ENCODE measurements at places on chromosomes 6 and 20.

DNA sequence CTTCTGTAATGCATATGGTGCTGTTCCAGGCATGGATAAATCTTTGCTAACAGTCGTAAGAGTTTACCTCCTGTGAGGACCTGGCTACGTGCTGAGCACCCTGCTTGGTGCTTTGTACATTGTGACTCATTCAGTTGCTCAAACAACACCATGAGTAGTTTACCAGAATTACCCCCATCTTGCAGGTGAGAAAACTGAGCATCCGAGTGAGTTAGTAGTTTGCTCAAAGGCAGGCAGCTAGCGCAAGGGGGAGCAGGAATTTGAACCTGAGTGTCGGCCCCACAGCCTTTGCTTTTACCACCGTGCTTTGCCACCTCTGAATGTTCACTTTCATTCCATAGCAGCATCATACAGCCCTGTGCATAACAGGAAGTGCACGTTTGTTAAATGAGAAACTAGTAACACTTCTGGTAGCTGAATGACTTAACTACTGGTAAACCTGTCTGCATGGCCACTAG is 121.9 kb downstream of the MTHFD1L start:
- no peak for DNase-seq

- no peak for DNase-seq
Observed at GRCh38 chr6:45864651-45865050, 151.0 kb downstream of the CLIC5 start.

DNA sequence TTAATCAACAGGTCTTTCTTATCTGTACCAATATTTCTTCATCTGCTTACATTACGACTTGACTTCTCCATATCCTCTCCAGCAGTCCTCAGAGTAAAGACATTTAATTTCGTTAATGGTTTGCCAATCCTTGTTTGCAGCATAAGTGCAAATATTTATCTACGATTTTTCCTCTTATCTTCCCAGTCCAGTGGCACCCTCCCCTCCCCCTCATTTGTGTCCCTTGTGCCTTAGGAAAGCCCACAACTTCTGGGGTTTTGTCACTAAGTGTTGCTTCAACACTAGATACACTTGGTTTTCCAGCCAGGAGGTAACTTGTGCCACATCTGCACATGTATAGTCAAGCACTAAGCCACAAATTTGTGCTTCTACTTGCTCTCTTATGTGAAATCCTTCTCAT is 327.2 kb downstream of the CBLN4 start:
- no peak for DNase-seq

GRCh38 chr20:52410182-52410647 is 218.6 kb upstream of the ZFP64 start:
- no peak for DNase-seq

DNA sequence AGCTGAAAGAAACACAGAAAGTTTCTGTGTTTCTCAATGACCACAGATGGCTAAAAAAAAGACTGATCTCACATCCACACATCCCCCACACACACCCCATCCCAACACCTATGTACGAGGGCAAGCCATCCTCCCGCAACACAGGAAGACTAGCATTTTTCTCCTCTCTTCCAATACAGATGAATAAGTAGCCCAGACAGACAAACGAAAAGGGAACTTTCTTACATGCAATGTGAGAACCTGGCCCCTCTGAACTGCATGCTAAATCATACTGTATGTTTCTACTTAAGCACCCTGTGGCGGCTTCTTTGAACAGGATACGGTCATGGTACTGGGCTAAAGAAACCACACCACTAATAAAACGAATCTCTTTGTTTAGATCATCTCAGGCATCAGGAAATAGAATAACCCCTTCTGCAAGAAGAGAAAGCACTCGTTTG is 116.2 kb downstream of the GMDS start:
- no peak for DNase-seq

DNA sequence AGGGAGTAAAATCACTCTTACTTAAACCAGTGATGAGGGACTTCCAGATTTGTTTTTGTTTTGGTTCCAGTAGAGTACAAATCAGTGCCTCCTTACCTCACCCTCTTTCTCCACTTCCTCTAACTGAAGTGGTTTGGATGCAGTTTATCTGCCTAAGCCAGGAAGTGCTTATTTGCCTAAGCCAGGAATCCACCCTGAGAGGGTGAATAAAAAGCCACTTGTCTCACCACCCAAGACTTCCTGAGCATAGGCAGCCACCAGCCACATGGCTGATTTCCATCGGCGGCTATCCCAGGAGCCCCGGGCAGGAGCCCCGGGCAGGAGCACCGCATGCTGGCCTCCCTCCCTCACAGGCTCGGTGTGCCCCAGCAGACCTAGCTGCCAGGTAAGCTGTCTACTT is 12.0 kb downstream of the LRP11 start:
- no peak for DNase-seq

DNA sequence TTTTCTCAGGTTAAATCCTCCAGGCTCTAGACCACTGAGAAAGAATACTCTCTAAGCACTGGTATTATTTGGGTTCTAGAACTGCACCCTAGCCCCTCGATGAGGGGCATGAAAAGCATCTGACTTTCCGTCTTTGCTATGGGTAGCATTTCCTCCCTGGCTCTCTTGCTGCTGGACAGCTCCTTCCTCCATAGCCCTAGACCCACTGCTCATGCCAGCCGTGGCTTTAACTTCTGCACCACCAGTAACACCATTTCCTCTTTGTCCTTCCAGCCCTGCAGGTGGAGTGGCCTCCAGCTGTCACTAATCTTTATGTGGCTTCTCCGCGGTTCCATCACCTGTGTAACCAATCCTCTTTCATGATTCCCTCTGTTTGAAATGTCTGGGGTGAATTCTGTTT is 194.9 kb downstream of the SCP2D1 start:
- DNase-seq: no peak

GRCh38 chr20:11170565-11170964 is 496.8 kb upstream of the JAG1 start:
- no peak for DNase-seq

DNA sequence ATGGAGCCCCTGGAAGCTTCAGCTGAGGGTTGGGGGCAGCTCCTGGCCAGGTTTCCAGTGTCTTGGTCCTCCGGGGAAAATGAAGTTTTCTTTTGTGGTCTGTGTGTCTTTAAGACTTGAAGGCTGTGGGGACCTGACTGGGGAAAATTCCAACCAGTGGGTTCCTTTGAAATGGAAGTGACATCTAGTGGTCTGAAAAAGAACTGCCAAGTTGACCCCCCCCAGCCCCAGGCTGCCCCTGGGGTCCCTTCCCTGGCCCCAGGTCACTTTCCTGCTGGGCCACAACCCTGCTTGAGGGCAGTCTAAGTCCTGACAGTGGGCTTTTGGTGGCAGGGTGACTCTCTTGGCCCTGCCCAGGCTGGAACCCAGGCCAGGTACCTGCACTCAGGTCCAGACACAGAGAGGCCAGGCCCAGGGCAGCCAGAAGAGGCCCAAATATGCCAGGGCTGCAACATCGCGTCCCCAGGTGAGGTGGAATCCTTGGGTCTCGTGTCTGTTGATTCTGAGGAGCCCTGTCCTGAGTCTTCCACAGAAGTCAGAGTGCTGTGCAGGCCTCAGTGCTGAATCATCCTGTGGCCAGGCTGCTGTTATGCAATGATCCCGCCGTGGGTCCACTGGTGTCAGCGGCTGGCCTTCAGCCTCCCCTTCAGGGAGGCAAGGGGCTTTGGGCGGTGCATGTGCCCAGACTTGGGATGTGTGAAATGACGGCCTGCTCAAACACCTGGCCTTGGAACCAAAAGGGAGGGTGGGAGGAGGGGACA is 68.4 kb downstream of the VEGFA start:
- DNase-seq: no peak

GRCh38 chr6:20447581-20448132 is 46.0 kb downstream of the E2F3 start:
- DNase-seq: no peak

DNA sequence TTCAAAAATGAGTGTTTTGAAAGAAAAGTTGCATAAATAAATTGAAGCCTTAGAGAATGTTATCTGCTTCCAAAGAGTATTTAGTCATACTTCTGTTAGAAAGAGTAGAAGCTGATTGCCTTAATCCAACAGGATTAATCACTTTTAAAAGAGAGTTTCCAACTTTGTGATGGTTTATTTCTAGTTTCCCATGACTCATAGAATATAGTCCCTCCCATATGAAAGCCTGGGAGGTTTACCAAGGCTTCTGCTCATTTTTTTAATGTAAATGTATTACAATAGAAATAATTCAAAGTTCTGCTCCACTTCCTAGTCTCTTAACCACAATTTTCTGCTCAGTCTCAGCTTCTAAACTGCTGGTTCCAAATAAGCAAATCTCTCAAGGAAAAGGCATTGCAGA is 118.0 kb upstream of the IRAK1BP1 start:
- DNase-seq: no peak

GRCh38 chr20:51354191-51354768 is 188.2 kb downstream of the NFATC2 start:
- no peak for DNase-seq

- no peak for DNase-seq
Observed at GRCh38 chr20:4183361-4183760, 168.0 kb upstream of the RNF24 start.

DNA sequence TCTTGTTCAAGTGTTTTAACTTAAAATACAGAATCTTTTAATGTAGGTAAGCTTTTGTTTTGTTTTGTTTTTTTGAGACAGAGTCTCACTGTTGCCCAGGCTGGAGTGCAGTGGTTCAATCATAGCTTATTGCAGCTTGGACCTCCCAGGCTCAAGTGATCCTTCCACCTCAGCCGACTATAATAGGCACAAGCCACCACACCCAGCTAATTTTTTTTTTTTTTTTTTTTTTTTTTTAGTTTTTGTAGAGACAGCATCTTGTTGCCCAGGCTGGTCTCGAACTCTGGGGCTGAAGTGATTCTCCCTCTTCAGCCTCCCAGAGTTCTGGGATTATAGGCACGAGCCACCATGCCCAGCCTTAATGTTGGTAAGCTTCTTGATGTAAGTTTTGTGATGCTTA is 3.3 kb downstream of the EFHC1 start:
- no peak for DNase-seq

GRCh38 chr6:90021711-90022110 is 127.4 kb downstream of the GJA10 start:
- no peak for DNase-seq

- no peak for DNase-seq
Observed at GRCh38 chr20:56943946-56944945, 315.1 kb downstream of the TFAP2C start.

DNA sequence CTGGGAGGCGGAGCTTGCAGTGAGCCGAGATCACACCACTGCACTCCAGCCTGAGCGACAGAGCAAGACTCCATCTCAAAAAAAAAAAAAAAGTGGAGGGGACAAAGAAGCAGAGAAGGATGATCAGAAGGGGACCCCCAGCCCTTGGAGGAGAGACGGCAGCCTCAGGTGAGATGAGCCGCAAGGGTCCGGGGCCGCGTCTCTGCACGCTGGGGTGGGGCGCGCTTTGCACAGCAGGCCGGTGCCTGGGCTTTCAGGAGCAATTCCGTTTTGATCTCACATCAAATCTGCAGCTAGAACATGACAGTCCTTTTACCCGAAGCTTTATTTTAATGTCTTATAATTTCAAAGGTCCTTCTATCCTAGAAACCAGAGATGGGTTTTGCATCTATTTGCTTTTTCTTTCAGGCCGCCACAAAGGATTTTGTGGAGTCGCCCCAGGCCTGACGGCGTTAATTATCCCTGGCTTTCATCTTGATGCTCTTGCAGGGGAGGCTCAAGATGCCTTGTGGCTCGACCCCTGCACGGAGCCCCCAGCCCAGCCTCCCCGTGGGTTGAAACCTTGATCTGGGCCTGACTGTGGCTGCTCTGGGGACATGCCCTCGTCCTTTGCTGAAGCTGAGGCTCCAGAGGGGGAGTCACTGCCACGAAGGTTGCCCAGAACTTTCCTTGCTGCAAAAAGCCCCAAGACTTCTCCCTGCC is 17.3 kb downstream of the HRH3 start:
- no peak for DNase-seq

- no peak for DNase-seq
Observed at GRCh38 chr6:119880840-119881239, 531.3 kb upstream of the MAN1A1 start.

- no peak for DNase-seq
Observed at GRCh38 chr6:114068771-114069170, 97.8 kb upstream of the HDAC2 start.

GRCh38 chr6:168126566-168127383 is 47.8 kb upstream of the FRMD1 start:
- no peak for DNase-seq

GRCh38 chr20:34549291-34549928 is 9.1 kb upstream of the MAP1LC3A start:
- DNase-seq: no peak

DNA sequence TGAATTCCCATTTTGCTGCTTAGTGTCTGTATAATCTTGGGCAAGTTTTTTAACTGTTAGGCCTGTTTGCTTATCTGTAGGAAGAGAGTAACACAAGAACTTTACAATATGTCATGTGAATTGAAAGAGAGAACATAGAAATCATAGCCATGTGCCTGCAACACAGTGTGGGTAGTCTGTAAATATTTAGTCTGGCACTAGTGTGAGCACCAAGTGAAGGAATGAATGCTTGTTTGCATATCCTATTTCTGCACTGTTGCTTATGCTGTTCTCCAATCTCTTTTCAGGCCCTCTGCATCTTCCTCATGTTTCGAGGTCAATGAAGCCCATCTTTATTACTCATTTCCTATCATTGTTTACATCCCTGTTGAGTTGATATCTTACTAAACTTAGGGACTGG is 49.2 kb downstream of the CBFA2T2 start:
- DNase-seq: no peak

DNA sequence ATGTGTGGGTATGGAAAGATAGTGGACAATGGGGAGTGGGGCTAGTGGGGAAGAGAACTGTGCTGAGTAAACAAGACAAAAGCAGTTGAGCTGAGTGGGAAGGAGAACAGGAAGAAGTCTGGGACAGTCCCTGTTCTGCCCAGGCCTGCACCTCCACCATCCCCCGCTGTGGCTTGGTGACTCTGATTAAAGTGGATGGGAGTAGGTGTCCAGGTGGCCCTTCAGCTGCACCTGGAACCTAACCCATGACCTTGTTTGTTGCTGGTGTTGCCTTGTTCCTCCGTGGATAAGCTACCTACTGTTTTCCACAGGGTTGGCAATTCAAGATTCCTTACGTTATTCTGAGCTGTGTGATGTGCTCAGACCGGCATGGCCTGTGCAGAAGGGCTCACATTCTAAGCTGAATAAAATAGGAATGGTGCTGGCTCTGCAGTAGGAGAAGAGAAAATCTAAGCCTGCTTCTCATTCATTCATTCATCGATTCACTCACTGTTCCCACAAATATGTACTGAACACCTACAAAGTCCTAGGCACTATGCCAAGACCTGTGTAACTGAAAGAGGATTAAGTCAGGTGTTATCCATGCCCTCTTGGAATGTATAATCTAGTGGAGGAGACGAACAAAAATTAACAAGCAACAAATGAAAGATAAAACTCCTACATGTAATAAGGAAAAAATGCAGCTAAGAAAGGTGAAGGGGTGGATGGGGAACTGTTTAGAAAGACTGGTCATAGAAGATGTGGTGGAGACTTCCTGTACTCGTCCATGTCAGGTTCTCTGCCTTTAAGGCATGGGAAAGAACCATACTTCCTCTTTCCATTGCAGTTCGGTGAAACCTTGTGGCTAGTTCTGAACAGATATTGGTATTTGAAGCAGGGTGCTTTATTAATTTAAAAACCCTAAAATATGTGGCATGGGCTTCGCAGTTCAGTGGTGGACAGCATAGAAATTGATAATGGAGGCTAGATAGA is 10.1 kb upstream of the CALHM6 start:
- no peak for DNase-seq

All from keratinocyte (primary cell).